ENCODE measurements at places on chromosomes 4 and X.

GRCh38 chr4:152304220-152304619, 231.7 kb downstream of the FBXW7 start:
- no peak for DNase-seq

DNA sequence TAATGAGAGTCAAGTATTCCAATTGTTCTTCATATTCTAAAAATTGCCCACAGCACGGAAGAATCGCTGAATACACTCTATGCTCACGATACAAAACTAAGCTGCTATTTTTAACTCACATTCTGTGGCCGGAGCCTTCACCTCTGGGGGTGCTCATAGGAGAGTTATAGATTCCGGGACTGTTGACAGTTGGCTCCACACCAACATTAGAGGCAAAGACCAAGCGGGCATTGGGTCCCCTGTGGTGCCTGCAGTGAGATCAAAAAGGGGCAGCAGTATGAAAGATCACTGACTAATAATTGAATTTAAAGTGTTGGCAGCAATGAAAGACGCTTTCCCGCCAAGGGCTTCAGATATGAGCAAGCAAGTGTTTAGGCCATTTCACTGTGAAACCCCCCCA, 146.0 kb downstream of the TMEM144 start:
- no peak for DNase-seq

GRCh38 chrX:10110984-10111363, 45.8 kb upstream of the CLCN4 start:
- DNase-seq, result peak; percentile 79

GRCh38 chrX:149829751-149830191, 48.0 kb downstream of the MAGEA9 start:
- DNase-seq, result no peak

DNA sequence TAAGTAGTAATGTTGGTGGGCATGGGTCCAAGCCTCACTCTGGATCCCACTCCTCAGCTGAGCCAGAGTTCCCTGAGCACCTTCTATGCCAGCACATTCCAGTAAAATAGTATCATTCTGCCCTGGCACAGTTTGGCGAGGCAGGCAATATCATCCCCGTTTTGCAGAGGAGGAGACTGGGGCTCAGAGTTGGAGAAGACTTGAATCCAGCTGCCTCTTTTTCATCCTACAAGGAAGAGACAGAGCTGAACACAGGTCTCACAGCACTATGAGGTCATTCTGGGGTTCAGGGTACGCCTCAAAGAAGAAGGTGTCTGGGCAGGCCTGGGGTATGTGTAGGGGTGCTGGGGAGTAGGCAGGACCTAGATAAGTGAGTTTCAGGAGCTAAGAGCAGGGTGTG, 103.9 kb upstream of the STX18 start:
- DNase-seq, result no peak

- no peak for DNase-seq
These were observed 243.9 kb downstream of the UNC5C start for GRCh38 chr4:95304898-95305297.

DNA sequence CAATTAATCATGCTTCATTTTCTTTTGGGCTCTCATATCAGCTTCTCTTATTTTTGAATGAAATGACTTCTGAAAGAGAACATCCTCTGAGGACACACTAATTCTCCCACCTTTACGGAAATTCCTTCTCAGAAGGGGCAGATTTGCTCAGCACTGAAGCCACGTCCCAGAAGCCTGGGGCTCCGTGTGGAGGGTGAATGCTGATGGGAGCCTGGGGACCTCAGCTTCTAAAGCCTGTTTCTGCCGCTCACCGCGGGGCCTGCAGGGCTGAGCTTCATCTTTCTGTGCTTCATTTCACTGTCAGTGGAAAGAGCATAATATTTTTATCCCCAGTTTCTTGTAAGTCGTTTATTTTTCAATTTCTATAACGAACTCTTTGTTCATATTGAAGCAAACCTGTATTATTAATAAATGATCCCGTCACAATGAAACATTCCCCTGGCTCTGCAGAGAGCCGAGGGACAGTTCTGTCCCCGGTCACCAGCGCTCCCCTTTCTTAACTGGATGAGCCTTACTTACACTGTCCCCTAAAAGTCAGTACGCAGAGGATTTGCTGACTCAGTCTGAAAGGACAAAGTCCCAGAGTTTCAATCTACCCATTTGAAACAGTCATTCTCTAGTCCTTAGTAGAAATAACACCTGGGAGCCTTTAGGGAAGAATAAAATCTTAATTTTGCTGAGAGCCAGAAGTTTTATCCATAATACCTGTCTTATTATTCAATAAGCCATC, 364.6 kb upstream of the FAT1 start:
- DNase-seq, result no peak

DNA sequence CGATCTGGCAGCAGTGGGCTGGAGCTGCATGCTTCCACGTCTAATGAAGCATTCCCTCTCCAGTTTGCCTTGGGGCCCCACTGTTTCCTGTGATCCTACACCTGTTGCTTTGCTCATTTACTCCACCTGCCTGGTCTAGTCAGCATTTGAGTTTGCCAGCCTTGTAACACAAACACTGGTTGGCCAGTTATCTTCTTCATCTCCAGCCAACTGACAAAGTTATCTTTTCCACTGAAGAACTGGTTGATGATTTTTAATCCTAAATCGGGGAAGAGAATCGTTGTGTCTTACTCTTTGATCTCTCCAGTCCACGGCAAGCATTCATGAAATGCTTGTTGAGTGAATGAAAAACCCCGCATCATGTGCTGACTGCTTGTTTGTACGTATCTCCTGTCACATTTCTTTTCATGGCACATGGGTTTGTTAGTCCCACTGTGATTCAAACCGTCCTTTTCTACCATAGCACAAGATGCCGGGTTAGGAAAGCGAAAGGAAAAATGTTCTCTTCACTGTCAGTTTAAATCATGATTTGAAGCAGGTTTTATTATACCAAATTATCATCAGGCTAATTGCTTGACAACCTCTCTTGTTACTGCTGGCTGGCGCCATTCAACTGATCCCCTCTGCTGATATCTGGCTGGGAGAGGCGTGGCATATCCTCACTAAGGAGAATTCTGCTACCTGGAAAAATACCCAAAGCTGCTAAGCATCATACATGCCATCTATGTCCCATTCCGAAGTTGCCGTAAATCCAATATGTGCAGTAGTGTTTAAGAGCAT, 144.8 kb downstream of the SHROOM3 start:
- no peak for DNase-seq

DNA sequence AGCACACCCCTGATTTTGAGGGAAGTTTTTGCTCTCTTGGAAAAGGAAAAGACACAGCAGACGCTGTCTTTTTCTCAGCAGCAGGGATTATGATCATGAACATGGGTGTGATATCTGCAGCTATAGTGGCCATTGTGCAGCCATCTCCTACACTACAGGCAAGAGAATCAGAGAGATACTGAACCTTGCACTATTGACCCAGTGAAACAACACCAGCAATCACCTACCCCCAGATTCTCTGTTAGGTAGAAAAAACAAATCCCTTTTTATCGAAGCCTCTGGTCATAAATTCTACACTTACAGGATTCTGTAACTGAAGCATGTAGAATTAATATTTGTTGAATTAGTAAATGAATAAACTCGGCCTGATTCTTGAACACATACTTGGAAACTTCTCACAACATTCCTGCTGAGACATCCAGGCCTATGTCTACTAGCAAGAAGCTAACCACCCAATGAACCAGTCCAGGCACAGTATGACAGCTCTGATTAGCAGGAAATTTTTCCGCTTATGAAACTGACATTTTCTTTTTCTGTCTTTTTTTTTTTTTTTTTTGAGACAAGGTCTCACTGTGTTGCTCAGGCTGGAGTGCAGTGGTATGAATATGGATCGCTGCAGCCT, 5.0 kb upstream of the AFAP1 start:
- DNase-seq, result no peak

DNA sequence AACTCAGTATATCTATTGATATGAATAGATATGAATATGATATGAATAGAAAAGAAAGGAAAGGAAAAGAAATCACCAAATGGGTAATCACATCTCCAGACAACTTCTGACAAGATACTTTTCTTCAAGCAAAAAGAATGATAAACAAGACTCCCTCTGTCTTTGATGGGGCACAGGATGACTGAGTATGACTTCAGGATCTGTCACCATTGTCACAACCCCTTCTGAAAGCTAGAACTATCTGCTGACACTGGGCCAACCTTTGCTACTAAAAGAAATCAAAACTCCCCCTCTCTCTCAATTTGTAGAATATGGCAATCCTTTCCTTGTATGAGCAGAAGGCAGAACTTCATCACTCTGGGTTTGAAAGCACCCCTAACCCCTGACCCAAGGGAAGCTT, 267.2 kb upstream of the RASGEF1B start:
- DNase-seq, result no peak

DNA sequence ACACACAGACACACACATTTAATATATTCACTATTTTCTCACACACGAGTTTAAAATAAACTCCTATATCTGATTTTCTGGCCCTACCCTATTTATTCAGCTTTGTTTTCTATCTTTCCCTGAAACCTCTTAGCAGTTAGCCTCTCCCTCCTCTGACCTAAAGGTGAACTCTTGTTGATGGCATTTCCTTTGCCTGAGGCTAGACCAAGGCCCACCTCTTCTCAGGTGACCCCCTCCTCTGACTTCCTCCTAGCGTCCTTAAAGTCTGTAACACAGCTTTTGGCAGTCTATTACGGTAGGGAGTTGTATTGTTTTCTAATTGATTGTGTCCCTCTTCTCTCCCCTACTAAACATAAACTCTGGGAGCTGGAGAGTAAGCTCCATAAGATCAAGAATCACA, 1.7 kb upstream of the SRPX2 start:
- no peak for DNase-seq

GRCh38 chr4:70901607-70901983, 574 bp upstream of the MOB1B start:
- no peak for DNase-seq

GRCh38 chr4:11149612-11150259, 279.0 kb downstream of the HS3ST1 start:
- DNase-seq, result no peak

DNA sequence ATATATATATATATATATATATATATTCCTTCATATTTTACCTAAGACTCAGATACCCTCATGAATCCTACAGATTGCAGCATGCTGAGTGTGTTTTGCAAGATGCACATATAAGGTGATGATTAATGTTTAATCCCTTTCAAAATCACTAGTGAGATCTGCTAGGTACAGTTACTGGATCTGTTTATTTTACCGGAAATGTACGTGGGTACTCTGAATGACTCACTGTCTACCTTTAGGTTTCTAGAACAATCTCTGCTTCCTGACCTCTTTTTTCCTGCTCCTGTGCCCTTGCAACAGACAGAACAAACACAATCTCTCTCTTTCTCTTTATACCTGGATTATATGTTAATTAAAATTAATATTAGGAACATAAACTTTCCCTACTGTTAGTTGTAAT, 379.6 kb downstream of the FAM133A start:
- DNase-seq, result no peak

DNA sequence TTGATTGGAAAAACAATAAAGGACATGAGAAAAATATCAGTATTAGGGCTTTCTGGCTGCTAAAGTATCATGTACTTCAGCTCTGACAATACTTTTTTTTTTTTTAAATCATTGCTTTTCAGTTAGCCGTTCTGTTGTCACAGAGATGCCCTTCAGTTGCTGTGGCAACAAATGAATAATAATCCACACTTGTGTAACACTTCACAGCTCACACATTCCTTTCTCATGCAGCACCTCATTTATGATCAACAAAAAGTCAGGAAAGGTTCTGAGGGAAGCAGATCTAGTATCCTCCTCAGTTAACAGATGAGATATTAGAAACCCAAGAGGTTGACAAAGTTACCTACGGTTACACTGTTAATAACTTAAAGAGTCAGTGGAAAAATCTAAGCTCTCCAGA, 444.2 kb upstream of the SLIT2 start:
- no peak for DNase-seq

- DNase-seq, result no peak
These were observed 278.8 kb downstream of the CFAP299 start for GRCh38 chr4:80614319-80614718.

DNA sequence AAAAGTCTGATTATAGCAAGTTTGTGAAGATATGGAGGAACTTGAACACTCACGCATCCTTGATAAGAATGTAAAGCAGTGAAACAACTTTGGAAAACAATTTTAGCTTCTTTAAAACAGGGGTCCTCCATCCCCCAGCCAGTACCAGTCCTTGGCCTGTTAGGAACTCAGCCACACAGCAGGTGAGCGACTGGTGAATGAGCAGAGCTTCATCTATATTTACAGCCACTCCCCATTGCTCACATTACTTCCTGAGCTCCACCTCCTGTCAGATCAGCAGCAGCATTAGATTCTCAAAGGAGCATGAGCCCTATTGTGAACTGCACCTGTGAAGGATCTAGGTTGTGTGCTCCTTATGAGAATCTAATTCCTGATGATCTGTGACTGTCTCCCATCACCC, 530.3 kb upstream of the PRKX start:
- DNase-seq, result no peak

GRCh38 chr4:171007618-171008390, 805.4 kb upstream of the GALNTL6 start:
- DNase-seq, result no peak

DNA sequence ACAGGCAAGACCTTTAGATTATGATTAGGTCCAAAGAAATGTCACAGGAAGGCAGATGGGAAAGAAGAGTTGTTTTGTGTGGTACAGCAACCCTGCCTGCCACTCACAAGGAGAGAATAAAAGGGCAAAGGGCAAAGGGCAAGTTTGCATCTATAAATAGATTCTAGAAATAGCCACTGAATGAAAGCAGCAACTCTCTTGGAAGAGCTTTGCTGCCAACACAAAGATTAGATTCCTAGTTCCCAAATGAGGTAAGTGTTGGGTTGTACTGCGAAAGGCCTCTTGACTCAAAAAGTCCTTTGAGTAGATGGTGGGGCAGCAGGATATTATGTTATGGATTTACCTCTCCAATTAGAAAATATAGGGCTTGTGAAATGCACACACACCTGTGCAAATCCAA, 61.2 kb downstream of the MOSPD2 start:
- no peak for DNase-seq

- no peak for DNase-seq
These were observed at the start of gene RNF175 for GRCh38 chr4:153759407-153760316. Gene RNF175, minus strand, starts transcription at chr4:153760024. Its CDS starts 162 bp downstream, at chr4:153759862.

DNA sequence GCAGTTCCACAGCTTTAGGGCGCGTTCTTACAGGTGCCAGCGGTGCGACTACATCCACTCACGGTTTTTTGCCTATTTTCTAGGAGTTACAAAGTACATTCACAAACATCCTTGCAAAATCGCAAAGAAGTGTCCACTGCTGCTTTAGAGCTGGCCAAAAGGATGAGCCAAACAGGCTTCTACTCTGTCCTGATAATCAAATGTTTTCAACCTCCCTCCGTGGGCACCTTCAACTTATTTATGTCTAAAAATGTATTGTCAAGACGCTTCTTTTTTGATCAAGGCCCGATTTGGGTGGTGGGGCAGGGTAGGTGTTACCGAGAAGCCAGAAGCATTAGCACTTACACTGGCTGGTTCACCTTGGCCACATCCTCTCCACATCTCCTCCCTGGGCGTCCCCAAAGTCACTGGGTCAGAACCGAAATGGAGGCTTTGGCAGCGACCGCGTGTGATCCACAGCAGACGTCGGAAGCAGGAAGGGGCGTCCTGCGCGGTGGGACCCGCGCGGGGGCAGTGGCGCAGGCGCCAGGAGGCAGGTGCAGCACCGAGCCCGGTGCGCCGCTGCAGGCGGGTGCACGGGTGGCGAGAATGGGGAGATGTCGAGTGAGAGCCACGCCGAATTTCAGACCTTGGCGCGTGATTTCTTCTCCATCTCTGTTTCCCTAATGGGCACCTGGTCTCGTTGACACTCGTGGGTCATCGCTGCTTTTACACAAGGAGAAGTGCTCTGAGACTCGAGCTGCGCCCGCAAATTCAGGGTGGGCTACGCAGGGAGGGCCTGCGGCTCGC, 16.9 kb downstream of the NKX3-2 start:
- DNase-seq, result no peak

All from stimulated activated naive CD4-positive, alpha-beta T cell treated with Interleukin-2 at 50 U/mL for 16 hours (primary cell).